ENCODE measurements at places on chromosomes 16 and 17.

GRCh38 chr17:50518384-50519023 lies 10.3 kb downstream of the MYCBPAP start:
- DNase-seq, result no peak

DNA sequence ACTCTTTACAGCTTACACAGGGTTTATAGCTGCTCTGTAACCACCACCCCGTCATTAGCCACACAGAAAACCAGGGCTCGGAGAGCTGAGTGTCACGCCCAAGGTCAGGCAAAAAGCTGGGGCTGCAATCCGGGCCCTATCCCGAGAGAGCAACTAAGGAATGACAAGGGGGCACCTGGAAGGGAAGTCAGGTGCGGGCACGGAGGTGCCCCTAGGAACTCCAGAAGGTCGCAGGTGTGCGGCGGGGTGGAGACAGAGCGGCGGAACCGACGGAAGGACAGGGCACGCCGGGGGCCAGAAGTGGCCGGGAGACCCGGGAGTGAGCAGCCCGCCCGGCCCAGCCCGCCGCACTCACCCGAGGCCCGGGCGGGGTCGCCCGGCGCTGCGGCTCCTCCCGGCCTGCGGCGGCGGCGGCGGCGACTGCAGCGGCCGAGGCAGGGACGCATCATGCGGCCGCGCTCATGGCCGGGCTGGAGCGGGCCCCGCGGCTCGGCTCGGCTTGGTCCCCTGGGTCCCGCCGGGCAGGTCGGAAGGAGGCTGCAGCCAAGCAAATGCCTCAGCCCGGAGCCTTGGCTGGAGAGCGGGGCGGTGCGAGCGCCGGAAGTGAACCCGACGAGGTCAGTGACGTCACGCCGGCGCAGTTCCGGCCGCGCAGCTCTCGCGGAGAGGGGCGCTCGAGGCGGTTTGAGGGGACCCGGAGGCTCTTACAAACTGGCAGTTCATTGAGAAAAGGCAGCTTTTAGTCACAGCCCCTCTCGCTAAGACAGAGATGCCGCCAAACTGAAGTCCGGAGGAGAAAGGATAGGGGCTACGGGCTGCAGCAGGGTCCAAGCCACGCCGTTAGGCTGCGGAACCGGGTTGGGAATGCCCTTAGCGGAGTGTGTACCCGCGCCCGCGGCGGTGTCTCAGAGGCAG lies at the start of gene ZDHHC7:
ZDHHC7 (minus strand) TSS at position 605 of the 915 bp plus-strand sequence. CDS start 20,917 bp downstream, outside the sequence.
- peak; percentile 79 for DNase-seq

DNA sequence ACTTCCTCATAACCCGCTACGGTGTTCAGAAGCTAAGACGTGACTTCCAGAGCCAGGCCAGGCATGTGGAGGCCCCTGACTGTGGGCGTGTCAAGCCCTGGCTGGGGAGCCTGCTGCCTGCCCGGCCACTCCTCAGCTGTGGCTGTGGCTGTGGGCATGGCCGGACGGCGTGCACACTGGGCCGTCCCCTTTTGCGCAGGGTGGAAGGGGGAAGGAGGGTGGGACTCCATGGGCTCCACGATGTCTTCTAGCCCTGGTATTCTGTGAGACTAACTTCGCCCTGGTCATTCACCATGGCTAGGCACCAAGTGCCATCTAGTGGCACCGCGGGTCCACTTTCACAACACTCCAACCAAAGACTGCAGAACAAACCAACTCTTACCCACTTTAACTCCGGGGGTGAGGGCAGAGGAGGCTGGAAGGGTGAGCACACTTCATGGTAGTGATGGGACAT lies 67.9 kb downstream of the N4BP1 start:
- DNase-seq, result peak; percentile 15

- DNase-seq, result no peak
These were observed 243.9 kb downstream of the IRF8 start for GRCh38 chr16:86142801-86143236.

GRCh38 chr16:1082266-1082951 lies 9.9 kb downstream of the SSTR5 start:
- DNase-seq, result no peak
